ENCODE measurements at places on chromosomes 7 and 10.
A peak's percentile ranks its signal among the peaks of the same experiment; 100 is the strongest.

DNA sequence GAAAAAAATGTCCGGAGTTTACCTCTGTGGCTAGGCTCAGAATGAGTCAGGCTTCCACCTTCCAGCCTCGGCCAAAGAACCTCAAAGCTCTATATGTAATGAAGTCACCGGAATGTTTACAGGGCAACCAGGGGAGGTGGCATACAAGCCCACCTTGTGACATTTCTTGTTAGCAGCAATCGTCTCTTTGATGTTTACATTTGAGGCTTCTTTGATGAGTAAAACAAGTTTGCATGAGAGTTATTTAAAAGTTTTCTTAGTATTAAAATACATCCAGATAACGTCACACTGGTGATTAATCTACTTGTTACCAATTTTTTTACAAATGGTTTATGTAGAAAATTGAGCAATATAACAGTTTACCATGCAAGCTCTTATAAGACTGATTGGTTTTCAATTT is 133.1 kb upstream of the ADAM12 start:
- H3K4me1 ChIP-seq = 0 out of 2 replicates have a peak, but pooled peaks cover 2% of the 10 kb centered on the region
- no peaks in the 10 kb centered on the region for H3K36me3 ChIP-seq
- H3K27ac ChIP-seq = no peak overlapping the region
- H3K4me3 ChIP-seq = no peak overlapping the region
- peak; percentile 27 for DNase-seq

- no peak overlapping the region for H3K4me3 ChIP-seq
- DNase-seq = no peak
- no peak overlapping the region for H3K27ac ChIP-seq
- H3K27me3 ChIP-seq = no peaks in the 10 kb centered on the region
Measured at GRCh38 chr7:108643136-108643535, 73.5 kb downstream of the DNAJB9 start.

- no peak overlapping the region for H3K27ac ChIP-seq
- DNase-seq = peak; percentile 8
- no peaks in the 10 kb centered on the region for H3K27me3 ChIP-seq
- H3K4me1 ChIP-seq = peaks cover 14% of the 10 kb centered on the region
- no peaks in the 10 kb centered on the region for H3K36me3 ChIP-seq
Measured at GRCh38 chr7:29146888-29147609, 712 bp upstream of the CPVL start.

- no peak overlapping the region for H3K27ac ChIP-seq
- no peaks in the 10 kb centered on the region for H3K36me3 ChIP-seq
- no peaks in the 10 kb centered on the region for H3K4me1 ChIP-seq
- no peak overlapping the region for H3K4me3 ChIP-seq
- H3K27me3 ChIP-seq = no peaks in the 10 kb centered on the region
Measured at GRCh38 chr7:78912781-78913180, 540.7 kb downstream of the MAGI2 start.

DNA sequence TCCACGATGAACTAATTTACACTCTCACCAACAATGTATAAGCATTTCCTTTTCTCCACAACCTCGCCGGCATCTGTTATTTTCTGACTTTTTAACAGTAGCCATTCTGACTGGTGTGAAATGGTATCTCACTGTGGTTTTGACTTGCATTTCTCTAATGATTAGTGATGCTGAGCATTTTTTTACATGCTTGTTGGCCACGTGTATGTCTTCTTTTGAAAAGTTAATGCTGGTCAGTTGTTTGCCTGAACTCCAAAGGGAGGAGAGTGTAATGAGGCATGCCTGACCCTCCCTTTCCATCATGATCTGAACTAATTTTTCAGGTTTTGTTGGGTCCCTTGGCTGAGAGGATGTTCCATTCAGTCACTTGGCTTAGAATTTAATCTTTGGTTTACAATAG is 50.7 kb upstream of the SVIL start:
- H3K36me3 ChIP-seq = 0 out of 2 replicates have a peak, but pooled peaks cover 2% of the 10 kb centered on the region
- no peak overlapping the region for H3K4me3 ChIP-seq
- H3K27ac ChIP-seq = no peak overlapping the region
- H3K27me3 ChIP-seq = no peaks in the 10 kb centered on the region
- no peak for DNase-seq

DNA sequence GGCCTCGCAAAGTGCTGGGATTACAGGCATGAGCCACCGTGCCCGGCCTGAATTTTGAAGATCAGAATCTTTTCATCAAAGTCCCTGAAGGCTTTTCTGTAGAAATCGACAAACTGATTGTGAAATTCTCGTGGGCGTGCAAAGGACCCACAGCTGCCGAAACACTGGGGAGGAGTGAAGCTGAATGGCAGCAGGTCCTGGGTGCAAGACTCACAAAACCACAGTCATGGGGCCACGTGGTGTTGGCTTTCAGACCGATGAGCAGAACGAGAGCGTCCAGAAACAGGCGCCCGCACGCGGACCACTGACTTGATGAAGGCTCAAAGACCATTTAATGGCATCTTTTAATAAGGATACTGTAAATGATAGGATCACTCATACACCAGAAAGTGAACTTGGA is 24.7 kb upstream of the PRKAR1B start:
- H3K36me3 ChIP-seq = peaks cover 8% of the 10 kb centered on the region
- H3K4me3 ChIP-seq = no peak overlapping the region
- DNase-seq = no peak
- H3K4me1 ChIP-seq = no peaks in the 10 kb centered on the region
- H3K27me3 ChIP-seq = no peaks in the 10 kb centered on the region
- H3K27ac ChIP-seq = no peak overlapping the region

DNA sequence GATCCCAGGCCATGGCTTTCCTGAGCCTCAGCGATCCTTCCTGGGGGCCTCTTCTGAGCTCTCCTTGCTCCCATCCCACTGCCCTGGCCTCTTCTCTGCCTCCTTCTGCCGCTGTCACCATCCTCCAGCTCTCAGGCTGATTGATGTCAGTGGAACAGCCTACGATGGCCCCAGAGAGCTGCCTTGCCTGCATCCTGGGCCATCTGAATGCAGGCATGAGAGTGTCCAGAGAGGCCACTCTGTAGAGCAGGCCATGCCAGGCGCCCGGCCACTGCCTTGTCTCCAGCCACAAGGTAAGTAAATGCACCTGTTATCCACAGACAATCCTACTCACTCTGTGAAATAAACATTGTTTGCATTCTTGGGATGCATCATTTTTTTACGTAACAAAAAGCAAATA is 171.4 kb upstream of the PPP2R2D start:
- H3K27me3 ChIP-seq = no peaks in the 10 kb centered on the region
- H3K4me3 ChIP-seq = no peak overlapping the region
- DNase-seq = no peak
- no peaks in the 10 kb centered on the region for H3K36me3 ChIP-seq

DNA sequence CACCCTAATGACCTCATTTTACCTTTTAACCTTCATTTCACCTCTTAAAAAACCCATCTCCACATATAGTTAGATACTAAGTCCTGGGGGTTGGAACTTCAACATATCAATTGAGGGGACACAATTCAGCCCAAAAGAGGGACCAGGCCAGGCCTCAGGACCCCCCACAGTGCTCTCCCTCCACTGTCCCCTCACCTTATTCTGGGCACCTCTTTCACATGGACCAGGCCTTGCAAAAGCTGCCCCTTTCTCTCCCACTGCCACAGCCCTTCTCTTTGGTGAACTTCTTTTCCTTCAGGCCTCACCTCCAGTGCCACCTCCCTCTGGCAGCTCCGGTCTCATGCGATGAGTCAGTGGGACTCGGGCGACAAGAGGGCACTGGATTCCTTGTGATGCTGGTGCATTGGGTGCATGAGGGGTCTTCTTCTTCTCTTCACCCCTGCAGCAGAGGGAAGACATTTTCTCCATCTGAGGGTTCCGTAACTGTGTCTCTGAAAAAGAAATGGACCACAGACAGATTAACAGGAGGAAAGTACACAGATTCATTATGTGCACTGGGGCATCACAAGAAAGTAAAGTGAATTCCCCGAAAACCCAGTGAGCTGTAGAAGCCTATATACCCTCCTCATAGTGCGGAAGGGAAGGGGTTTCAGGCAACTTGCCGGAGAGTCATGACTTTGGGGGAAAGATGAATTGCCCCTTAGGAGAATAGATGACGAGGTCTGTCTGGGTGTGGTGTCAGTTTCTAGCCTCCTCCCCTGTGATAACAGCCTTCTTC is 288.7 kb upstream of the IGFBP3 start:
- no peak for DNase-seq
- H3K4me3 ChIP-seq = no peak overlapping the region
- no peak overlapping the region for H3K27ac ChIP-seq

GRCh38 chr7:145478541-145478940 is 638.1 kb upstream of the CNTNAP2 start:
- DNase-seq = no peak
- no peaks in the 10 kb centered on the region for H3K4me1 ChIP-seq
- no peak overlapping the region for H3K27ac ChIP-seq
- H3K27me3 ChIP-seq = no peaks in the 10 kb centered on the region

DNA sequence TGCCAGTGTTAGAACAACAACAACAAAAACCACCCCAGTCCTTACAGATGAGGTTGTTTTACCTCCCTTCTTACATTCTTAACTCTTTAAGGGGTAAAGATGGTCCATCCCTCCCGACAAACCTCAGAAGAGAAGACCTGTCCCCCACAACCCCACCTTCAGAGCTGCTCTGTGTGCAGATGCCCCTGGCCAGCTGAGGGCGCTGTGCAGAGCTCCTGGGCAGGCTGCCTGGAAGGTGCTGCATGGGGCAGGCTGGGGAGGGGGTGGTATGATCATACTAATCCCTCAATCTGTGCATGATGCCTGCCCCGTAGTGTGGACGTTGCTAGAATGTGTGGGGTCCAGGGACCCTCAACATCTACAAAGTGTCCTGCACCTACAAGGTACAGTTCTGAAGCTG is 387.1 kb downstream of the INHBA start:
- no peaks in the 10 kb centered on the region for H3K4me1 ChIP-seq
- no peak overlapping the region for H3K27ac ChIP-seq
- H3K4me3 ChIP-seq = no peak overlapping the region

DNA sequence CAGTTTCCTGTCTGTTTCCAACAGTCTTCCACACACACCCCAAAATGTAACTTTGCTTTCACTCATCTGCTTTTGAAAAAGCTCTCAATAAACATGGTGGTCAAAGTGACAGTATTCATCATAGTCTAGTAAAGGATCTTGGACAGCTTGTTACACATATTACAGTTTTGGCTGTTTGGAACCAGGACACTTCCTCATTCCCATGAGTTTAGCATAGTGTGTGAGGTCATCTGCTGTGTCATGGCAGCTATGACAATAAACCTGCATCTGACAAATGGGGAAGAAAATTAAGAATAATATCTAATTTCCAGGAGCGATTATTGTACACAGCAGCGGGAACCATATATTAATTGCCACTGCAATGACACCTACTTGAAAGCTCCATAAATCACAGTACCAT is 184.3 kb upstream of the SLC26A5 start:
- peaks cover 26% of the 10 kb centered on the region for H3K27me3 ChIP-seq
- no peak overlapping the region for H3K4me3 ChIP-seq
- no peak overlapping the region for H3K27ac ChIP-seq

GRCh38 chr7:101547916-101548661 is 81.0 kb downstream of the MYL10 start:
- no peak for DNase-seq
- no peaks in the 10 kb centered on the region for H3K27me3 ChIP-seq
- no peaks in the 10 kb centered on the region for H3K4me1 ChIP-seq
- H3K4me3 ChIP-seq = no peak overlapping the region
- no peaks in the 10 kb centered on the region for H3K36me3 ChIP-seq

- no peaks in the 10 kb centered on the region for H3K36me3 ChIP-seq
- no peak overlapping the region for H3K27ac ChIP-seq
- H3K4me3 ChIP-seq = no peak overlapping the region
- no peak for DNase-seq
Measured at GRCh38 chr10:44723619-44724325, 187.4 kb upstream of the TMEM72 start.

- no peaks in the 10 kb centered on the region for H3K27me3 ChIP-seq
- peaks cover 30% of the 10 kb centered on the region for H3K4me1 ChIP-seq
- peaks cover 24% of the 10 kb centered on the region for H3K36me3 ChIP-seq
- H3K27ac ChIP-seq = peak overlapping the region; percentile 54
- DNase-seq = peak; percentile 45
Measured at GRCh38 chr7:129664029-129665012, 52.8 kb downstream of the NRF1 start.

DNA sequence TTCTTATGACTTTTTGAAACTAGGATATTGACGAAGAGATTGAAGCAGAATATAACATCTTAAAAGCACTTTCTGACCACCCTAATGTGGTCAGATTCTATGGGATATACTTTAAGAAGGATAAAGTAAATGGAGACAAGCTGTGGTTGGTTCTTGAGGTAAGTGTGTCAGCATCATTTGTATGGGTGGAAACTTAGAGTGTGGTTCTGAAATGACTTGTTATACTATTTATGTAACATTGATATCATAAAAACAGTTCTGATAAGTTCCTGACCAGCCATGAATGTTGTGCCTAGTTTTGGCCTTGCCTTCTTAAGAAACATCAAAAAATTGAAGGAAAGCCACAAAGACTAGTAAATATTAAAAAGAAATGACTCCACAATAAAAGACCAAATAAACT is 20.8 kb downstream of the MYO3A start:
- DNase-seq = no peak
- no peak overlapping the region for H3K4me3 ChIP-seq
- no peak overlapping the region for H3K27ac ChIP-seq
- no peaks in the 10 kb centered on the region for H3K36me3 ChIP-seq

GRCh38 chr7:7707246-7707645 is 11.2 kb downstream of the RPA3 start:
- H3K4me3 ChIP-seq = no peak overlapping the region
- H3K4me1 ChIP-seq = no peaks in the 10 kb centered on the region
- H3K36me3 ChIP-seq = no peaks in the 10 kb centered on the region
- DNase-seq = no peak

DNA sequence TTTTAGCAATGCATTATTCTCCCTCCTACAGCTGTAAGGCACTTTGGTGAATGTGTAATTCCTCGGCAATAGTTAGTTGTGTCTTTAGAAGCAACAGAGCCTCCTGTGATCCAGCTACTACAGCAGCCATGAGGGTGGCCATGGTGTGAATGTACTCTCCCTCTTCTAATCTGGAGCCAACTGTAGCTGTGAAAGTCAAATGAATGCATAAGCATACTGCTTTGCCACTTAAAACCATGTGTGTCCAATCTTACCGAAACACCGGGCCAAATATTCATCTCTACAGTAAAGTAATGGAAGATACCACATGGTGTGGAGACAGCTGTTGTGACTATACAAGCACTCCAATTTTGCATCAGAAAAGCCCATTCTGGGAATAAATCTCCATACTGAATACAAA is 195.0 kb downstream of the DNAJC1 start:
- no peaks in the 10 kb centered on the region for H3K36me3 ChIP-seq
- no peak overlapping the region for H3K27ac ChIP-seq
- DNase-seq = no peak
- H3K4me1 ChIP-seq = no peaks in the 10 kb centered on the region
- H3K27me3 ChIP-seq = no peaks in the 10 kb centered on the region
- H3K4me3 ChIP-seq = no peak overlapping the region

GRCh38 chr7:152760854-152761748 is 1.5 kb downstream of the ACTR3B start:
- H3K4me1 ChIP-seq = peaks cover 18% of the 10 kb centered on the region
- no peaks in the 10 kb centered on the region for H3K27me3 ChIP-seq
- no peak for DNase-seq
- no peaks in the 10 kb centered on the region for H3K36me3 ChIP-seq

- DNase-seq = no peak
- H3K27me3 ChIP-seq = peaks cover 9% of the 10 kb centered on the region
- peaks cover 4% of the 10 kb centered on the region for H3K4me1 ChIP-seq
- H3K27ac ChIP-seq = no peak overlapping the region
- no peak overlapping the region for H3K4me3 ChIP-seq
Measured at GRCh38 chr10:43299579-43299978, 32.7 kb upstream of the RASGEF1A start.

- no peaks in the 10 kb centered on the region for H3K36me3 ChIP-seq
- no peak overlapping the region for H3K27ac ChIP-seq
- no peaks in the 10 kb centered on the region for H3K27me3 ChIP-seq
- H3K4me1 ChIP-seq = no peaks in the 10 kb centered on the region
- no peak for DNase-seq
Measured at GRCh38 chr10:26455567-26456315, 17.6 kb downstream of the APBB1IP start.

Measured in HCT116 (cell line).